ENCODE measurements at places on chromosomes 2 and 18.

- no peak for DNase-seq
Observed at GRCh38 chr18:11078491-11078890, 70.9 kb downstream of the PIEZO2 start.

DNA sequence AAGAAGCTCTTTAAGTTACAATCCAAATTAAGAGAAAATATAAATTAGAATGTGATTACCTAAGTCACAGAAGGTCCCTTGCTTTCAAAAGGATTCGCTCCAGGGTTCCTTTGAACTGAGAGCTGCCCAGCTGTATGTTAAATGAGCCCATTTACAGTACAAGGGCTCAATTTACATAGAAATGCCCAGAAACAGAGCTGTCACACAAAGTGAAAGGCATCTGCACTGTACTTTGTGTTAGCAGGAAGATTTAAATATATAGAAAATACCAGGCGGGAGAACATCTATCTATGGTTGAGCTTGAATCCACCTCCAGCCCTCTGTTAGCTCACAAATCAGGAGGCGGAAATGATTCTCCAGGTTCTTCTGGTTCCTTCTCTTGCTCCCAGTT, 272.9 kb downstream of the PAX3 start:
- DNase-seq, result no peak

- no peak for DNase-seq
Observed at GRCh38 chr18:10687161-10687925, 161.5 kb downstream of the NAPG start.

GRCh38 chr2:158740621-158741020, 54.5 kb upstream of the DAPL1 start:
- no peak for DNase-seq

- DNase-seq, result no peak
Observed at GRCh38 chr2:122414902-122415301, 659.5 kb downstream of the TSN start.

- no peak for DNase-seq
Observed at GRCh38 chr2:240512666-240513535, 44.9 kb downstream of the ANKMY1 start.

GRCh38 chr18:61697306-61697909, 195.4 kb downstream of the RNF152 start:
- DNase-seq, result no peak

DNA sequence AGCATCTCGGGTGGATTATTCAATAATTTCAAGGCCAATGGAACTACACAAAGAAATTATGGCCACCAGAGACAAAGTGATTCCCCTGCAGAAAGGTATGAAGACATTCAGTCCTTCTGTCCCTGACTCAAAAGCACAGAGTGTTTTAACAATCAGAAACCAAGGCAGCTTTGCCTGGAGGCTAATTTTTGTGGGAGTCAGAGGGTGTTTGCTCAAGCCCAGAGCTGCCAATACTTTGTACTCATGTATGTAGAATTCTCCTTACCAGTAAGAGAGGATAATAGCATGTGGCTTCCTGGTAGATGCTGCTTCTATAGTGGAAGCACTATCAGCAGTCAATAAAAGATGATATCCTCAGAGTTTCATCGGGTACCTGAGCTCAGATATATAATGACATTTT, 178.4 kb downstream of the KCNE4 start:
- DNase-seq, result no peak

DNA sequence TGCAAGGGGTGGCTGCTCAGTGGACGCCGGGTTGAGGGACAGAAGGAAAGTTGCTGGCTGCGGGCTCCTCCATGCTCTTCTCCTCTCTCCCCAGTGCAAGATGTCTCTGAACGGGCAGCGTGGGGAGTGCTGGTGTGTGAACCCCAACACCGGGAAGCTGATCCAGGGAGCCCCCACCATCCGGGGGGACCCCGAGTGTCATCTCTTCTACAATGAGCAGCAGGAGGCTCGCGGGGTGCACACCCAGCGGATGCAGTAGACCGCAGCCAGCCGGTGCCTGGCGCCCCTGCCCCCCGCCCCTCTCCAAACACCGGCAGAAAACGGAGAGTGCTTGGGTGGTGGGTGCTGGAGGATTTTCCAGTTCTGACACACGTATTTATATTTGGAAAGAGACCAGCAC, 30.6 kb downstream of the IGFBP2 start:
- DNase-seq, result no peak

- no peak for DNase-seq
Observed at GRCh38 chr18:3616142-3616541, 166.2 kb downstream of the TGIF1 start.

GRCh38 chr2:176854062-176854461, 358.5 kb upstream of the HNRNPA3 start:
- DNase-seq, result no peak

DNA sequence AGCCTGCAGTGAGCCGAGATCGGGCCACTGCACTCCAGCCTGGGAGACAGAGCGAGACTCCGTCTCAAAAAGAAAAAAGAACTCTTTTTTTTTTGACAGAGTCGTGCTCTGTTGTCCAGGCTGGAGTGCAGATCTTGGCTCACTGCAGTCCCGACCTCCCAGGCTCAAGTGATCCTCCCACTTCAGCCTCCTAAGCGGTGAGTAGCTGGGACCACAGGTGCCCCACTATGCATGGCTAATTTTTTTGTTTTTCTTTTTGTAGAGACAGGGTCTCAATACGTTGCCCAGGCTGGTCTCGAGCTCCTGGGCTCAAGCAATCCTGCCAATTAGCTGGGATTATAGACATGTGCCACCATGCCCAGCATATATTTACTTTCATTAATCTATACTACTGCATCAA, 12.5 kb upstream of the INO80D start:
- DNase-seq, result no peak

- no peak for DNase-seq
Observed at GRCh38 chr18:28903306-28903705, 726.4 kb upstream of the CDH2 start.

DNA sequence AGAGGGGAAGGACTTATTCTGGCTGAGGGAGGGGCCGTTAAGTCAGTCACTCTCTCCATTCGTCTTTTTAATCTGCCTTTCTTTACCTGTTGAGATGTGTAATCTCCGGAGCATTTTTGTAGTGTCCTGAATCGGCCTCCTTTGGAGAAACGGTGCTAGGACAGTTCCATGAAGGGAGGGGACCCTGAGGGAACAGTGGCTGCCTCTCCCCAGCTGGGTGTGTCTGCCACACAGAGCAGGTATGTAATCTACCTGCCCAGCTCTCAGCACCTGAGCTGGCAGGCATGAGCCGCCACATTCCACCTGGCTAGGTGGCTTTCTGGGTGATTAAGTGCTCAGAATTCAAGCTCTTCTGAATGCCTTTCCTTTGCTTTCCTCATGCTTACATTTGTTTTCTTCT, 131.2 kb downstream of the WDSUB1 start:
- DNase-seq, result no peak

DNA sequence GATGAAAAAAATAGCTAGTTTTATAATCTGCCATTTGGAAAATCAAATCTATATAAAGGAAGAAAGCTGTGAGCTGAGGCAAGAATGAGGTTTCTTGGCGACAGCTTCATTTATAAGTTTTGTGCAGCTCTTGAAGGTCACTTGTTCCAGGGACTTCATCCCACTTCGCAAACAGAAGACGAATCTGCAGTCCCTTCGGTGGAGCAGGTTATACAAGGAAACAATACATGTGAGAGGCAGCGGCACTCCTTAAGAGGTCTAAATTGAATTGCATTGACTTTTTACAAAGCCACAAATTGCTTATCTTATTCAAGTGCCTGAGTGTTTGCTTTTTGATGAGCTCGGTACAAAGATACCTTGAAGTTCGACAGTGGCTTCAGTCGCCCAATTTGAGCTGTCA, 72.2 kb downstream of the C1QL2 start:
- DNase-seq, result no peak

DNA sequence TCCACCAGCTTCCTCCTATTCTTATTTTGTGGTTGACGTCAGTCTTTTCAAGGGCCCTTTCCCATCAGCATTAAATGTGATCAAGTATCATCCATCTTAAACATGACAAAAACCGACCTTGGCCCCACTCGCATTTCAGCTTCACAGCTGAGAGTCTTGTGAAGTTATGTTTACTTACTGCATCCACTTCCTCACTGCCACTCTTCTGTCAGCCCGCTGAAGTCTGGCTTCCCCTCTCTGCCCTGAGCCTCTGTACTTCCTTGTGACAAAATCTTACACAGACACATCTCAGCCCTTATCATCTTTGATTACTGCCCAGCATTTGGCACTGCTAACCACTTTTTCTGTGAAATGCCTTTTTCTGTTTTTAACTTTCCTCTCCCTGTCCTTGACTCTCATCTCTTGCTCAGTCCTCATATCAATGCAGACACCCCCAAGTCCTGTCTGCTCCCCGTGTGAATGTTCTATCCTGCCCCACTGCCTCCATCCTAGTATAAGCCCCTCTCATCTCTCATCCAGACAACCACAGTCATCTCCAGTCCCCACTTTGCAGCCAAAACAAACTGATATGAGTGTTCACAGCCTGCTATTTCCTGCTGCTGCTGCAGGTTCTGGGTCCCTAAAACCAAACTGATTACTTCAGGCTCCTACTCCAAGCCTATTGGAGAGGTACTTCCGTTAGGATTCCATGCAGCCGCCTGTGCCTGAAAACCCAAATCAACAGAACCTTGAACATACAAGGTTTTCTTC, 31.4 kb downstream of the FOSL2 start:
- peak; percentile 17 for DNase-seq

GRCh38 chr18:32815881-32816280, 43.1 kb upstream of the KLHL14 start:
- no peak for DNase-seq

- no peak for DNase-seq
Observed at GRCh38 chr2:40450796-40451430, 977 bp downstream of the SLC8A1 start.

GRCh38 chr2:63301481-63301880, 250.9 kb downstream of the OTX1 start:
- no peak for DNase-seq

DNA sequence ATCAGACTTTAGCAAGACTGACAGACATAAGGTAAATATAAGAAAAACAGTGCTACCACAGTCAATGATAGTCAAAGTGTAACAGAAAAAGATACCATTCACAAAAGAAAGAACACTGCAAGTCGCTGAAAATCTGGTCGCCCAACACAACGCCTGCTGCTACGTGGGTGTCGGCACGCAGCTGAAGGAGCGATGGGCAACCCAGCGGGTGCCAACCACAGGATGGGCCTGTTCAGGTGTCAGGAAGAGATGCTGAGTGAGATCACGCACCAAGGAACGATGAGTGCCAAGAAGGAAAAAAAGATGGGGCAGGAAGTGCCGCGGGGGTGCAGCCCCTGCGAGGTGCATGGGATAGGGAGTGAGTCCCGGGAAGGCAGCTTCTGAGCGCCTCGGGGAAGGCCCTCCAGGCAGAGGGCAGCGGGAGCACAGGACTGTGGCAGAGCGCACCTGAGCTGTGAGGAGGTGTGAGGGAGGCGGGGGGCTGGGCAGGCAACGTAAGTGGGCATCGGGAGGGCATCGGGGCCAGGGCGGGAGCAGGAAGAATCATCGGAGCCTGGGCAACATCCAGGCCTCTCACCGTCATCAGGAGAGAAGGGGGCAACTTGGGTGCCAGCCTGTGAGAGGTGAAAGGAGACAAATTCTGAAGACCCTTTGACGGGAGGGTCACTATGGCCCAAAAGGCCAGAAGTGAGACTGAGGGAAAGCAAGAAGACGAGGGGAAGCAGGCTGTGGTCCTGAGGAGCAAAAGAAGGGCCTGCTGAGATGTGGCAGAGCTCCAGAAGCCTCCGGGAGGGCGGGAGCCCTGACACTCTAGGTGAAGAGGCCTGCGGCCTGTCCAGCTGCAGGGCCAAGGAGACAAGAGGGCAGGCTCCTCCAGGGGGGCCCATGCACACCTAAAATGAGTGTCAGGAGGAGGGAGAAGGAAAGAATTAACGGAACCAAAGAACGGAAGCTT, 14.8 kb upstream of the MTERF4 start:
- no peak for DNase-seq

GRCh38 chr2:12921321-12921720, 204.6 kb downstream of the TRIB2 start:
- no peak for DNase-seq
